ENCODE measurements at places on chromosomes 3 and 15.

DNA sequence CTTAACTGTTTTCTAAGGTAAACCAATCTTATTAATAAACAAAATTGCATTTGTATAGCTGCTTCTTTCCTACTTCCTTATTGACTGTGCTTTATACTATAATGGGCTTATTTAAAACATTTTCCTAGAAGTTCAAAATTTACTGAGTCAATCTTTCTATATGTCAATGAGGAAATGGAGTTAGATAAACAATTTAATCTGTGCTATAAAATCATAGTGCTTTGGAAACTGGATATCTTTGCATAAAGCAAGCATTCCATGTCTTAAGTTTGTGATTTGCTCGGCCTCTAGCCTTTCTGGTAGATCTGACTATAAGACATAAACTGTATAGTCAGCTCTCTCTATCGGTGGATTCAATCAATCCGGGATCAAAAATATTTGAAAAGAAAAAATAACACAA lies 99.6 kb downstream of the NEDD4 start:
- no peak for DNase-seq

- no peak for DNase-seq
Measured at GRCh38 chr15:38506997-38507396, 53.1 kb downstream of the FAM98B start.

DNA sequence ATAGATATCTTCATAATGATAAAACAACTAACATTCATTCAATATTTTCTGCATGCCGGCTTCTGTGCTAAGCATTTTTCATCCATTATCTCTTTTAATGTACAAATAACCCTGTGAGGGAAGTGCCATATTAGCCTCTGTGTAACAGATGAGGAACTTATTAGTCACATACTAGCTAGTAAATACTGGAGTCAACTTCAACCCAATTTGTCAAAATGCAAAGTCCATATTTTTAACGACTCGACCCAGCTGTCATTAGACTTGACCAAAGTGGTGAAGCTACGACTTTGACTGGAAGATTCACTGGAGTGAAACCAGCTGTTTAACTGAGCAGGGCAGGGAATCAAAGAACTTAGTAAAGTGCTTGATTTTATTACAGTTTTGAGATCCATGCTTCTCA lies 41.6 kb downstream of the PARP15 start:
- no peak for DNase-seq

DNA sequence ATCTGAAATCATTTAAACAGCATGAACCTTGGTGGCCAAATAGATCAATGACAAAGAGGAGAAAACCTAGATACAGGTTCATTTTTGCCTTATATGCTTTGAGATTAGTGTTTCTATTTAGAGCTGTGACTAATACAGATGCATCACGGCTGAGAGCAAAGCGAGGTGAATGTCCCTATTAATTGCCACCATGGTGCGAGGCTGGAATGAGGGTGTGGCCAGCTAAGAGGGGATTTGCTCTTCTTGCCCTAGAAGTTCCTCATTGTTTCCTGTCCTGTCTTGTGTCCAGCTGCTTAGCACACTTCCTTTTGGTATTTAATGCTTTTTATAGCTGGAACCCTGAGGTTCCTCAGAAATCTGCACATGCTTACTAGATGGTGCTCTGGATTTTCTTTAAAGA lies 339.1 kb upstream of the RGMA start:
- DNase-seq: no peak

DNA sequence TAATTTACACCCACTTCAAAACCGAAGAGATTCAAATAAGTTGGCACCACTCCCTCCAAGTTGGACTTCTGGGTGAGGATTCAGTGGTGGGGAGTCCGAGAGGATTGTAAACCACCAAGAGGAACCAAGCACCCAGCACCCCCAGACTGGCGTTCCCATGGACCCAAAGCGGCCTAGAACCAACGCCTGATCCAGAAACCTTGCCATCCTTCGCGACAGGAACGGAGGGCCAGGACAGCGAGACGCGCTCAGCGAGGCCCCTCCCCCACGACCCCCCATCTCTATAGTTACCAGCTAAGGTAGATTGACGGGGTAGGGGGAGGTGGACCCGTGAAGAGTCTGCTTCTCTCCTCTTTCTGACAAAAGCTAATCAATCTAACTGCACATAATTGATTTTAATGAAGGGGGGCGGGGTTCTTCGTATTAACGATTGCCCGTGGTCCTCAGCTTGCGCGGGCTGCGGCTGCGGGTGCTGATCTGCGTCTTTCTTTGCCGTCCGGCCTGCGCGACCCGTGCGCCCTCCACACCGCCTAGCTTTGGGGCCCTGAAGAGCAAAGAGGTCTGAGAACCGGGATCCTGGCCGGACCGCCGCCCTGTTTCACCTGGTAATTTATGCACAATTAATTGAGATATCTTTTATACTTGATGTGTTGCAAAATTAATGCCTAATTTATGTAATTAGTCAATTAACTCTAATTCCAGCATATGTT lies 10.9 kb upstream of the FOXB1 start:
- DNase-seq: no peak

- no peak for DNase-seq
Measured at GRCh38 chr15:75905231-75905630, 1.6 kb downstream of the FBXO22 start.

- DNase-seq: no peak
Measured at GRCh38 chr3:13163848-13164382, 90.7 kb upstream of the IQSEC1 start.

- no peak for DNase-seq
Measured at GRCh38 chr3:54270816-54271526, 148.6 kb downstream of the CACNA2D3 start.

- no peak for DNase-seq
Measured at GRCh38 chr3:35653347-35653746, 14.0 kb downstream of the ARPP21 start.

- peak; percentile 34 for DNase-seq
Measured at GRCh38 chr15:70127288-70127746, 29.6 kb upstream of the TLE3 start.

DNA sequence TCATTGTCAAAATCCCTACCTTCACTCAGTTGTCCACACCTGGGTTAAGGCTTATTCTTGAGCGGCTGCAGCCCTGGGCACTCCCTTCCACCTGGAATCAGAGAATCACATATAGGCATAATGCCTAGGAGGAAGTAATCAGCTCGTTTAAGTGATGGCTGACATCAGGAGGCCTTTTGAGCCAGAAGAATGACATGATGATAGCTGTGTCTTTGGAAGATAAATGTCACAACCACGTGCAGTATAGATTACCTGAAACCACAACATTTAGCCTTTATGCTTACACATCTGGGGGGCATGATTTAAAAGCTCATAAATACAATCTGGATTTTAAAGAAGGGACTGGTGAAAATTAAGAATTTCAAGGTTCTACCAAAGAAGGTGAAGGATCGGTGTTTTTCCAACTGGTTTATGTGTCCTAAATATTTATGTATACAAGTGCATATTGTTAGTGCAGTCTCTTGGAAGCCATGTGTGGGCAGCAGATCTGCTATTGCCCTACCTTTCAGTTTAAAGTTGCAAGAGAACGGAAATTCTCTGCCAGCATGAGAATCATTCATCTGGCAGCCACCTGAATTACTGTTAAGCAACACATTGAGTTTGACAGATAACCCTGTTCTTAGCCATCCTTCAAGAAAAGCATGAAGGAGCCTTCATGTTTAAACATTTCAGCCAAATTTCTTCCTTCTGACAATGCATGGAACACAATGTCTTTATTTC lies 163.4 kb upstream of the NR2E3 start:
- DNase-seq: no peak

DNA sequence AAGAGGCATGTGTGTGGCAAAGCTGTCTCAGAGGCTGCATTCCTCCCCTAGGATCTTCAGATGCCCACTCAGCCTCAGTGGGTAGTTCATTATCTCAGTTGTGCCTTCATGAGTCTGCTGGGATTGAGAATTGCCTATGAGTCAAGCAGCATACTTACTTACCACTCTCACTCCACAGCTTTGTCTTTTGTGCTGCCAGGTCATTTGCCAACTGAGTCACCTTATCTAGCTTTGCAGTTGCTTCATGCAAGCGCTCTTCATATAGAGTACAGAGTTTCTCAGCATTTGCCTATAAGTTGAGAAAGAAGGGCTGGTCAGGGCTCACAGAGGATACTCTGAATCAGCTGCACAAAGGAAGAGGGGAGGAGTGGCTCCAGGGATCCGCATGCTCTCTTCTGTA lies 89.5 kb downstream of the MYH15 start:
- DNase-seq: no peak

DNA sequence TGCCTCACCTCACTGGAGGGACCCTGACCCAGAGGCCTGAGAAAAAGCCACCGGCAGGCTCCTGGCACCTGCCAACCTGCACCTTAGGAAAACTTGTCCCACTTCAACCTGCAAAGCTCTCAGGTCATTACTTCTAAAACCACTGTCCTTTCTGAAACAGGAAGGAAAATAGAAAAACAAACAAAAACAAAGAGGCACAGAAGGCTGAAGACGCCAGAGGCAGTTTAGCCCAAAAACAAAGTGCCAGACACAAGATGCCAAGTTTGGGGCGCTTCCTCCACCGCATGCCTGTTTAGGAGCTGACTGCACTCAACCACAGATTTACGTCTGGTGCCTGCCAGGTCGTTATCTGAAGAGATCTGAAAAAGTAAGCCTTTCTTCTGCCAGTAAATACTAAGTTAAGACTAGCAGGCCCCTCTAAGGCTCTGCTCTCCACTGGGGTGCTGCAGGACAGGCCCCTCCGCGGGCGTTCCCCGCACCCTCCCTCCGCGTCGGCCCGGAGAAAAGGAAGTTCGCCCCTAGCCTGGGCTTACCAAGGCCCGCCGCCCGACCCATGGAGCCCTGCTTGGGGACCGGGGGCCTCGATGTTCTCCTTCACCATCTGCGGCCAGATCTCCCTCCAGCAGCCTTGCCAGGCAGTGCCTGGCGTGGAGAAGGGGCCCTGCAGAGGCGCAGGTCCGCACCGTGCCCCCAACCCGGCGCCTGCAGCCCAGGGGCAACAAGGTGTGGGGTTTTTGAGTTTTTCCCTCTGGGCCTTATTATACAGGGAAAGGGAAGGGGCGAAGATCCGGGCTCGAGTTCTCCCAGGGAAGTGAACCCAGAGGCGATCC lies 1.3 kb downstream of the GOLGA8A start:
- peak; percentile 64 for DNase-seq

GRCh38 chr15:82575335-82575734 lies 35.1 kb upstream of the RPS17 start:
- no peak for DNase-seq

DNA sequence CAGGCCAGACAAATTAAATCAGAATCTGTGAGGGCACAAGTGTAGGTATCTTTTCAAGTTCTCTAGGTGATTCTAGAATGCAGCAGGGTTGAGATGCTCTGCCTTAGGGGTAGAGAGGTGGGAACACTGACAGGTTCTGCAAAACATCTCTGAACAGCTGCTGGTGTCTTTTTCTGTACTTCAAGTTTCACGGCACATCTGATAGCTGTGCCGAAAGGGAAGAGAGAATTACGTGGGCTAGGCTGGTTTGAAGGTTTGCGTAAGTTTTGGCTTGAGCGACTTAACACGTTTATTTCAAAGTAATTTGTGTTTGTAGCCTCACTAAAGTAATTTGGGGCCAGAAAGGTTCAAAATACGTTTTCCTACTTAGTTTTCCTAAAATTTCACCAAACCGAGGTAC lies 22.5 kb downstream of the PXK start:
- peak; percentile 75 for DNase-seq

DNA sequence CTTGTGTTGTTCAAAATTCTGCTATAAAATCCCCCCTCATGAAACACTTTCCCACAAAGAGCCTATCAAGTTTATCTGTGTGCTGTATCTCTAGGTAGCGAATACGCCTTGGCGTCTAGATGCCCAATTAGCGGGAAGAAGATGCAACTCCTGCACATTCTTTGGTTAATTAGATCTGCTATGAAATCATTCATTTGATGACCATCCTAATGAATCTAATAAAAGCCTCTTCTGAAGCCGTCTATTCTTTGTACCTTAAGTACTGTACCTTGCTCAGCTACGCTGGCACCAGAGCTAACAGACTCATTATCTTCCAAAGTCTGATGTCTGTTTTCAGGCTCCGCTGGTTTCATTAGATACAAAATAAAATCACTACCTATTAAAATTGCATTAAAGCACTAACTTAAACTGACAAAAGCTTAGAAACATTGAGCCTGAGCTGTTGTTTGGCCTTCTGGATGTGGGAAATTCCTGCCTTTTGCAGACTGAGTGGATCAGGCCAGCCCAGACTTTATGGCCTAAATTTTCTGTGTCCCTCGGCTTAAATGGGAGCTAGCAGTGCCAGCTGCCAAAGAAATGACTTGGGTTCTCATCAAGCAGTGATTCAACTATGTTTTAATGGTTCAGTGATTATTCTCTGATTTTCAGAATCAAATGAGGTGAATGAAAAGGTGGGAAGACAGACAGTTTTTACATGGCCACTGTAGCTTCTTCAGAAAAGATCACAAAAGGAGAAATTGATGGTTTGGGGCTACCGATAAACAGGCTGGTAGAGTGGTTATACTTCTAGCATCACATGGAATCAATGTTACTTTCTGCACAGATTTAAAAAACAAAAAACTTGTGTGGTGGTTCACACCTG lies 28.4 kb upstream of the CHST2 start:
- DNase-seq: no peak

DNA sequence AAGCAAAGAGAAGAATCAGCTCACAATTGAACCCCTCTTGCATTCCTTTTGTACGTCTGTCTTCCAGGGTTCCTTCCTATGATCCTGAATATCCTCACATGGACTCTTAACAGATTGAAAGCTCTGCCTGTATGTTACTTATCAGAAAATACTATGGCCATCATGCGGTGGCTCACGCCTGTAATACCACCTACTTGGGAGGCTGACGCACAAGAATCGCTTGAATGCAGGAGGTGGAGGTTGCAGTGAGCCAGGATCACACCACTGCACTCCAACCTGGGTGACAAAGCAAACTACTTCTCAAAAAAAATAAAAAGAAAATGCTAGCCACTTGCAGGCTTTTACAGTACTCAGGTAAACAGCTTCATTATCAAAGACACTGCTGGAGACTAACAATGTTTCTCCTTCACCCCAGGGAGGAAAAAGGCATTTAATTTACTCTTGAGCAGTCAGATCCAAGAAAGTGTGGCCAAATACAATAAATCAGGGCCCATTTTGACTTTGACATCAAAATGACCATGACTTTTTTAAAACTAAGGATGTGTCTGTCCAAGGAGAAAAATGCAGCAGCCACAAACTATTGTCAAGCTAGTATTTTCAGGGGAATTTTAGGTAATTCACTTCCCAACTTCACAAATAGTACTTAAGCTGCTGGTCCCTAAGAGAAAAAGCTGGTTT lies 27.3 kb downstream of the NPTN start:
- no peak for DNase-seq

DNA sequence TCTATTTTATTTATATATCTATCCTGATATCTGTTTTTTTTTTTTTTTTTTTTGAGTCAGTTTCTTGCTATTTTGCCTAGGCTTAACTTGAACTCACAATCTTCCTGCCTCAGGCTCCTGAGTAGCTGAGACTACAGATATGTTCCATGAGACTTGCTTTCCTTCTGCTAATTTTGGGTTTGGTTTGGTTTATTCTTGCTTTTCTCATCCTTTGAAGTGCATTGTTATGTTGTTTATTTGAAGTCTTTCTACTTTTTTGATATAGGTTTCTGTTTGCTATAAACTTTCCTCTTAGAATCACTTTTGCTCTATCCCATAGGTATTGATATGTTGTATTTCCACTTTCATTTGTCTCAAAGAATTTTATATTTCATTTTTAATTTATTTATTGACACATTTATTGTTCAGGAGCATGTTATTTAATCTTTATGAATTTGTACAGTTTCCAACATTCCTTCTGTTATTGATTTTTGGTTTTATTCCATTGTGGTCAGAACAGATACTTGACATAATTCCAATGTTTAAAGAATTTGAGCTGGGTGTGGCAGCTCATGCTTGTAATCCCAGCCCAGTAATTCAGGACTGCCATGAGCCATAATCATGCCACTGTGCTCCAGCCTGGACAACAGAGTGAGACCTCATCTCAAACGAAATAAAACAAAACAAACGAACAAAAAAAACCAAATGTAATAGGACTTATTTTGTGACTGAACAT lies 62.3 kb upstream of the PLSCR4 start:
- DNase-seq: no peak

Measured in NB4 (cell line).